ENCODE measurements at places on chromosomes 7 and 10.

GRCh38 chr7:107856806-107857540, 34.0 kb upstream of the DLD start:
- H3K27ac ChIP-seq: no peak overlapping the region
- H3K36me3 ChIP-seq: no peaks in the 10 kb centered on the region
- DNase-seq: no peak
- no peak overlapping the region for H3K4me3 ChIP-seq
- H3K27me3 ChIP-seq: peaks cover 2% of the 10 kb centered on the region

GRCh38 chr10:26574783-26575182, 122.7 kb upstream of the PDSS1 start:
- no peaks in the 10 kb centered on the region for H3K36me3 ChIP-seq
- H3K4me3 ChIP-seq: no peak overlapping the region
- H3K4me1 ChIP-seq: no peaks in the 10 kb centered on the region
- DNase-seq: no peak
- no peaks in the 10 kb centered on the region for H3K27me3 ChIP-seq

GRCh38 chr10:128896116-128896795, 570.8 kb upstream of the MGMT start:
- peak overlapping the region; percentile 38 for H3K27ac ChIP-seq
- H3K27me3 ChIP-seq: no peaks in the 10 kb centered on the region
- no peak overlapping the region for H3K4me3 ChIP-seq
- H3K36me3 ChIP-seq: no peaks in the 10 kb centered on the region
- H3K4me1 ChIP-seq: peaks cover 13% of the 10 kb centered on the region

DNA sequence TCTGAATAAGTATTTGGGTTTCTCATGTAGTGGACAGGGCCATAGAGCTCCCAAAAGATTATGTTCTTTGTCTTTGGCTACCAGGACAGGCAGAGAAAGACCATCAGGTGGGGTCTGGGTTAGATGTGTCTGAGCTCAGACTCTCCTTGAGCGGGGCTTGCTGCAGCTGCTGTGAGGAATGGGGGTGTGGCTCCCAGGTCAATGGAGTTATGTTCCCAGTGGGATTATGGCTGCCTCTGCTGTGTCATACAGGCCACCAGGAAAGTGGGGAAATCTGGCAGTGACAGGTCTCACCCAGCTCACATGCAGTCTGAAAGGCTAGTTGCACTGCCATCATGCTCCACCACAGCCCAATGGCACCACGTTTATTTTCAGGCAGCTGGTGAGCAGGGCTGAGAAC, 97.0 kb upstream of the FERD3L start:
- DNase-seq: no peak
- H3K4me3 ChIP-seq: no peak overlapping the region
- no peak overlapping the region for H3K27ac ChIP-seq
- no peaks in the 10 kb centered on the region for H3K36me3 ChIP-seq
- H3K27me3 ChIP-seq: no peaks in the 10 kb centered on the region
- H3K4me1 ChIP-seq: no peaks in the 10 kb centered on the region

DNA sequence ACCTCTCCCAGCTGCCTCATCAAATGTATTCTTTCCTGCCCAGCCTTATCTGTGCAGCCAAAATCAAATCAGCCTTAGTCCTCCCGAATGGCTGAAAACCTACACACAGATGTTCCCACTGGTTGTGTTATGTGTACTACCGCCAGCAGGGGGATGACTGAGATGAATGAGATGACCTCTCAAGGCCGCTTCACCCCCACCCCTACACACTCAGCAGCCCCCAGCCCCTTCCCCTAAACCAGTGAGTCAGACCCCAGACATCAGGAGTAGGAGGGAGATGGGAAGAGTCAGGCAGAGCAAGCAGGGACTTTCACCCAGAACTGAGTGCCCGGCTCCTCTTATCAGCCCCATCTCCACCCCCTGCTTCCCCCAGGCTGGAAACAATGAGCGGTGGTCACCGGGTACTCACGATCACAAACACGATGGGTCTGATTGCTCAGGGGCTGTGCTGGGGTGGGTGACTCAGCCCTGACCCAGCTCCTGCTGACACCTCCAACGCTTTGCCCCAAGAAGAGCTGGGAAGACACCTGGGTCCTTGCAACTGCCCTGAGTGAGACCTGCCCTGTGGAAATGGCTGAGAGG, 6.5 kb upstream of the C10orf105 start:
- no peak for DNase-seq
- no peak overlapping the region for H3K27ac ChIP-seq
- peaks cover 33% of the 10 kb centered on the region for H3K4me1 ChIP-seq

GRCh38 chr7:2707481-2707880, 19.5 kb downstream of the AMZ1 start:
- H3K4me3 ChIP-seq: no peak overlapping the region
- no peak for DNase-seq
- peaks cover 21% of the 10 kb centered on the region for H3K4me1 ChIP-seq
- H3K27me3 ChIP-seq: no peaks in the 10 kb centered on the region
- no peak overlapping the region for H3K27ac ChIP-seq

GRCh38 chr10:11754173-11754572, 12.0 kb downstream of the ECHDC3 start:
- no peak for DNase-seq
- no peak overlapping the region for H3K27ac ChIP-seq
- no peaks in the 10 kb centered on the region for H3K27me3 ChIP-seq
- peaks cover 10% of the 10 kb centered on the region for H3K4me1 ChIP-seq
- no peak overlapping the region for H3K4me3 ChIP-seq
- no peaks in the 10 kb centered on the region for H3K36me3 ChIP-seq

GRCh38 chr10:84114088-84114667, 25.1 kb upstream of the GHITM start:
- H3K4me3 ChIP-seq: no peak overlapping the region
- no peak for DNase-seq
- no peaks in the 10 kb centered on the region for H3K36me3 ChIP-seq

DNA sequence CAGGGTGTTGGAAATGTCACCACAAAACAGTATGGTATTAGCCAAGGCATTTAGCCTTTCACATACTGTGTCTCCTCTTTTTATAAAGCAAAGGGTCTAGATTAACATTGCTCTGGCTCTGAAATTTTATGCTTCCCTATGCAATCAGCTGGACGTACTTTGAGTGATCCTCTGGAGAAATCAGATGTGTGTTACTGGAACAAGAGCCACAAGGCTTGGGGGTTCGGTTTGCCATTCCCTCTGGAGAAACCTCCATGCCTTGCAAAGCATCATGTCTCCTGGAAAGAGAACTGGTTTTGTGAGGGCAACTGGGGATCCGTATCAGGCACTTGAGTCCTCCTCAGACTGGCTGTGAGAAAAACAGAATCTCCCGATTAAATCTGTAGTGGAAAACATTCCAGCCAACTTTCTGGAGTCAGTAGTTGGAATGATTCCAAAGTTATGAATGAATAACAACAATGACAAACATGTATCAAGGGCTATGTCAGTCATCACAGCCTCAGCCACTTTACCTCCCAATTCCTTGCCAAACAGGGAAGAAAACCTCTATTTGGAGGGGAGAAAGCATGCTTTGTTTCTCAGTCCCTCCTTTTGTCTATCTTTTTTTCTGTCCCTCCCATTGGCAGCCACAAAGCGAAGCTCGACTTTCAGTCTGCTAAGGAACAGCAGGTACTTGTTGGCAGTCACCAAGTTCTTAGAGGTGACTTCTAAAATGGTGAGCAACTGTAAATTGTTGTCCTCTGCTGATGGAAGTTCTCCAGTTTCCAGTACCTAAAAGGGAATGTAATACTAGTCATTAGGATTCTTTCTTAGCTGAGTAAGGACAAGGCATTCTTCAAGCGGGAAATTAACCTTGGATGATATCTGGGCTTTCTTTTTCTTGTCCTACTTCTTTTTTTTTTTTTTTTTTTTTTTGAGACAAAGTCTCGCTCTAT, 864.8 kb upstream of the AUTS2 start:
- H3K4me1 ChIP-seq: no peaks in the 10 kb centered on the region
- no peak for DNase-seq
- H3K27me3 ChIP-seq: no peaks in the 10 kb centered on the region

- no peak overlapping the region for H3K4me3 ChIP-seq
- DNase-seq: no peak
- H3K36me3 ChIP-seq: no peaks in the 10 kb centered on the region
- H3K27me3 ChIP-seq: no peaks in the 10 kb centered on the region
- H3K27ac ChIP-seq: no peak overlapping the region
Measured at GRCh38 chr7:150739033-150739432, 1.8 kb downstream of the GIMAP5 start.

GRCh38 chr10:101939729-101940128, 96.1 kb upstream of the KCNIP2 start:
- no peak for DNase-seq
- no peaks in the 10 kb centered on the region for H3K27me3 ChIP-seq
- no peak overlapping the region for H3K4me3 ChIP-seq
- H3K27ac ChIP-seq: no peak overlapping the region
- H3K4me1 ChIP-seq: no peaks in the 10 kb centered on the region

DNA sequence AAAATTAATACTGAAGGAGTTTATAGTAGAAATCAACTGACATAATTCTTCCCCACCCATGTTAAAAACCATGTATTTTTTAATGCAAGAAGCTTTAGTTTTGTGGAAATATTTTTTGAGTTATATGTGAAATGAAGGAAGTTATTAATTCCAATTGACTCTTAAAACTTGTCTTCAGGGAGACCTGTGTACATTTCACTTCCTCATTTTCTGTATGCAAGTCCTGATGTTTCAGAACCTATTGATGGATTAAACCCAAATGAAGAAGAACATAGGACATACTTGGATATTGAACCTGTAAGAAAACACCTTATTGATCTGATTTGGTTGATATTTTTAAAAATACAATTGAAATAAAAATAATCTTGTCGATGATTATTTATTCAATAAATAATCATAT, 33.3 kb downstream of the CD36 start:
- DNase-seq: no peak
- H3K27me3 ChIP-seq: no peaks in the 10 kb centered on the region
- no peaks in the 10 kb centered on the region for H3K36me3 ChIP-seq
- no peak overlapping the region for H3K27ac ChIP-seq
- H3K4me1 ChIP-seq: no peaks in the 10 kb centered on the region
- H3K4me3 ChIP-seq: no peak overlapping the region

DNA sequence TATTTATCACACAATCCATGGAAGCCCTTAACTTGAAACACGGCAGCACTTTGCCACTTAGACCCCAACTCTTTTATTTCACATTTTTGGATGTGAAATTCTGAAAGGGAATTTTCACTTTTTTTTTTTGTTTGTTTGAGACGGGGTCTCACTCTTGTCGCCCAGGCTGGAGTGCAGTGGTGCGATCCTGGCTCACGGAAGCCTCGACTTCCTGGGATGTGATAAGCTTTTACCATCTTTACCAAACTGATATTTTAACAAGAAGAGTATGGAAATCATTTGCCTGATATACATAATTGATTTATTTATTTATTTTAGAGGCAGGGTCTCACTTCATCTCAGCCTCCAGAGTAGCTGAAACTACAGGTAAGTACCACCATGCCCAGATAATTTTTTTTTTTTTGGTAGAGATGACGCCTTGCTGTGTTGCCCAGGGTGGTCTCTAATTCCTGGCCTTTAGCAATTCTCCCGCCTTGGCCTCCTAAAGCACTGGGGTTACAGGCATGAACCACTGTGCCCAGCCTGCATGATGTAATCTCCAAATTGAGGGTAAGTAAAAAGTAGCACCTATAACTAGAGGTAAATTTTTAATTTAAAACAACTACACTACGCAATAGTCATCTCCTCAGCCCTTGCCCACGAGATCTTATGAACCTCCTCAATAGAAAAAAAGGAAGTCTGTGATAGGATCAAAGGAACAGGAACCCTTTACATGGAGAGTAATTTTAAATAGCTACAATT, 180.7 kb upstream of the KLF14 start:
- no peak overlapping the region for H3K4me3 ChIP-seq
- DNase-seq: no peak
- H3K4me1 ChIP-seq: peaks cover 21% of the 10 kb centered on the region
- H3K27ac ChIP-seq: peak overlapping the region; percentile 90
- H3K36me3 ChIP-seq: no peaks in the 10 kb centered on the region

DNA sequence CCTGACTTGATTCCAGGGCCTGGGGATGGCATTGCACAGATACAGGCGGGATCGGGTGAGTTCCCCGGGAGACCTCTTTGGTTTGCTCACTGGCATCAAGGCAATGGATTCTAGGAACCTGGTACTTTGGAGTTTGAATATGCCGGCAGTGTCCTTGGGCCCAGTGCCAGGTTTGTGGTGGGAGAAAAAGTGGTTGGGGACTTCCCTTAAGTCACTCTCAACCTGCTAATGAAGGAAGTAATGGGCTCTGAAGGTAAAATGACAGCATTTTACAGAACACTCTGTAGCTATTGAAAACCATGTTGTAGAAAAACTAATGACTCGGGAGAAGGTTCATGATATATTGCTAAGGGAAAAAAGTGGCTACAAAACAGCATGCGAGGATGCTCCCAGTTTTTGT, 129.9 kb downstream of the CFAP58 start:
- peaks cover 26% of the 10 kb centered on the region for H3K4me1 ChIP-seq
- no peaks in the 10 kb centered on the region for H3K36me3 ChIP-seq
- H3K27me3 ChIP-seq: no peaks in the 10 kb centered on the region
- DNase-seq: peak; percentile 81
- no peak overlapping the region for H3K4me3 ChIP-seq

- H3K4me1 ChIP-seq: peaks cover 31% of the 10 kb centered on the region
- H3K27me3 ChIP-seq: no peaks in the 10 kb centered on the region
- no peak for DNase-seq
- peaks cover 83% of the 10 kb centered on the region for H3K36me3 ChIP-seq
Measured at GRCh38 chr7:44236333-44236728, 35.6 kb downstream of the YKT6 start.

- no peaks in the 10 kb centered on the region for H3K27me3 ChIP-seq
- H3K27ac ChIP-seq: no peak overlapping the region
- H3K4me3 ChIP-seq: no peak overlapping the region
- peaks cover 6% of the 10 kb centered on the region for H3K4me1 ChIP-seq
- no peak for DNase-seq
- no peaks in the 10 kb centered on the region for H3K36me3 ChIP-seq
Measured at GRCh38 chr7:66186991-66187390, 18.1 kb upstream of the TPST1 start.

GRCh38 chr7:150390205-150390604, 11.1 kb downstream of the ZNF775 start:
- peaks cover 43% of the 10 kb centered on the region for H3K4me1 ChIP-seq
- peaks cover 29% of the 10 kb centered on the region for H3K36me3 ChIP-seq
- H3K27me3 ChIP-seq: no peaks in the 10 kb centered on the region
- no peak for DNase-seq
- no peak overlapping the region for H3K4me3 ChIP-seq

DNA sequence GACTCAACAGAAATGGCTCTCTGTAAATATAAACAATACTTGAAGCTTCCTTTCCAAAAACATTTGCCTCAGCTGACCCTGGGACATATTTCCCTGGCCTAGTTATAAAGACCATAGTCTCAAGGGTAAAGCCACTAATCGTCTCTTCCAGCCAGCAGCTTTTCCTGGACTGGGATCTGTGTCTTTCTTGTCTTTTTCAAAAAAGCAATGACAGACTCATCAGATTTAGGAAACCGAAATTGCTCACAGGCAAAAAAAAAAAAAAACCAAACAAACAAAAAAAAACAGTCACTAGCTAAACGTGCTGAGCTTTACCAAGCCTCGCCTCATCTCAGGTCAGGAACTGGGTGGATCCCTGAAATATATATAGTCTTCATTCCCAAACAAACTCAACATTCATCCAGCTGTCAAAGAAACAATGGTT, 23.5 kb downstream of the STN1 start:
- H3K4me1 ChIP-seq: no peaks in the 10 kb centered on the region
- no peak for DNase-seq
- peaks cover 9% of the 10 kb centered on the region for H3K36me3 ChIP-seq
- H3K4me3 ChIP-seq: no peak overlapping the region
- no peaks in the 10 kb centered on the region for H3K27me3 ChIP-seq
- peak overlapping the region; percentile 64 for H3K27ac ChIP-seq
